NCI-H187 (cell line): ENCODE measurements at places on chromosomes 1 and 21.

DNA sequence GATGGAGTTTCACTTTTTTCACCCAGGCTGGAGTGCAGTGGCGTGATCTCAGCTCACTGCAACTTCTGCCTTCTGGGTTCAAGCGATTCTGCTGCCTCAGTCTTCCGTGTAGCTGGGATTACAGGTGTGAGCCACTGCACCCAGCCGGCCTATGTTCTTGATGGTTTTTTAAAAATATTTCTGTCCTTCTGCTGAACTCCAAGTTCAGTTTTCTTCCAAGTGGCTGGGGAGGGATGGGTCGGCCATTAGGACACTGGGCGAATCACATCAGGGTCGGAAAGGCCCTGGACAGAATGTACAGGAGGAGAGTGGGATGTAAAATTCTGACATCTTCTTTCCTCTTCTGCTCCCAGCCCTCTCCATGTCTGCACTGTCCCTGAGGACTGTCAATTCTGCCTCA lies 289.6 kb downstream of the PTPRU start:
- no peak for DNase-seq

GRCh38 chr1:80245813-80246212 lies 1239.3 kb upstream of the ADGRL4 start:
- no peak for DNase-seq

DNA sequence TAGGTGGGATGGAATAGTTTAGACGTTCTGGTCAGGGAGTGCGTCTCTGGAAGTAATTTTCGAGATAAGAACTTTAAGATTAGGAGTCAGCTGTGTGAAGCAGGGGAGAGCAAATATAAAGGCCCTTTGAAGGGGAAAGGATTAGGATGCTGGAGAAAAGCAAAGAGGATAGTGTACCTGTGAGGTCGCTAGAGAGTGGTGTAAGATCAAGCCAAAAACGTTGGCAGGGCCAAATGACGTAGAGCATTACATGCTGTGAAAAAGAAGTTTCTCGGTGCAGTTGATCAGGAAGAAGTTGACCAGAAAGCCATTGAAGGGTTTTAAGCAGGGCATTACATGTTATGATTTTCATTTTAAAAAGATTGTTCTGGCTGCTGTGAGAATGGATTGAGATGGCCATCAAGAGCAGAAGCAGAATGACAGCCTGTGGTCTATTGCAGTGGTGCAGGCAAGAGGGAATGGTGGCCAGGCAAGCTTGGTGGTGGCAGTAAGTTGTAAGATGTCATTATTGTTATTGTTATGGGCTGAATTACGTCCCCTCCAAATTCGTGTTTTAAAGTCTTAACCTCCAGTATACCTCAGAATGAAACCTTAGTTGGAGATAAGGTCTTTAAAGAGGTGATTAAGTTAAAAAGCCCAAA lies 113.6 kb upstream of the KIF26B start:
- DNase-seq, result no peak

GRCh38 chr1:24124980-24125379 lies 13.0 kb upstream of the MYOM3 start:
- DNase-seq, result no peak

- no peak for DNase-seq
Observed at GRCh38 chr1:234963180-234963903, 165.3 kb downstream of the TOMM20 start.

DNA sequence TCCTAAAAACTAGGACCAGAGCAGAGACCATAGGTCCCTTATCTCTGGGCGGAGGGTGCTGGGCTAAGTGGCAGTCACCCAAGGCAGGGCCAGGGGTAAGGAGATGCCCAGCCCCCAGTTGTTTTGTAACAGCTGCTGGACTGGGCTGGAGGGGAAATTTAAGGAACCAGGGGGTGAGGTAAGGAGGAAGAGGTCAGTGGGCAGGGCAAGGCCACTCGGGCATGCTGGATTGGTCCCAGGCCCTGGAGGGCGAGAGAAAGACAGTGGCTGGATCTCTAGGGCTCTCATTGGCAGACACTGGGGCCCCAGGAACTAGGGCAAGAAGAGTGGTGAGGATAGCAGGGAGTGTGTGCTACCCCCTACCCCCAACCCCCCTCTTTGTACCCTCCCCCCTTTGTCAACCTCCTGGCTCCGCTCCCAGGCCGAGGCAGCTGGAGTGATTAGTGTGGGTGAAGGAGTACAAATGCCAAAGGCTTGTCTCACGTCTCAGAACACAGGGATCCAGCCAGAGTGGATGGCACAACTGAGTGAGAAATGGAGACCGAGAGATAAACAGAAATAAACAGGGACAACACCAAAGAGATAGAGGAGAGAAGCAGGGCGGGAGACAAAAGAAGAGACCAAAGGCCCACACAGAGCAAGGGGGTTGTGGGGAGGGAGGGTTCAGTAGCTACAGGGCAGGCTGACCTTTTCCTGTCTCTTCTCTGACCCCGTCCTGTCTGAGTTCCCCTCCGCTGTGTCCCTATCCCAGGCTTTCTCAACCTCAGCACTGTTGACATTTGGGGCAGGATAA lies 20.5 kb upstream of the THRAP3 start:
- no peak for DNase-seq

- no peak for DNase-seq
Observed at GRCh38 chr1:46812996-46813857, 14.4 kb downstream of the CYP4B1 start.

GRCh38 chr1:46448109-46448911 lies 41.3 kb upstream of the DMBX1 start:
- DNase-seq, result no peak

- no peak for DNase-seq
Observed at GRCh38 chr1:212207118-212207517, 78.1 kb upstream of the PPP2R5A start.

DNA sequence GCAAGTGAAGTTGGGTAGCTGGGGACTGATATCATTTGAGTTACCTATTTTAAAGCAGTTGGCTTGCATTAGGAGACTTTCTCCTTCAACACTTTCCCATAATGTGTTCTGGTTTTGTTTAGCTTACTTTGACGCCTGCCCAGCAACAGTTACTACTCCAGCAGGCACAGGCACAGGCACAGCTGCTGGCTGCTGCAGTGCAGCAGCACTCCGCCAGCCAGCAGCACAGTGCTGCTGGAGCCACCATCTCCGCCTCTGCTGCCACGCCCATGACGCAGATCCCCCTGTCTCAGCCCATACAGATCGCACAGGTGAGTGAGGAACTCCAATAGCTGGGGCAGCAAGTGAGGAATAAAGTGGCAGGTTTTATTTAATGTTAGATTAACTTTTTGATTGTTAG lies 144.3 kb downstream of the CD247 start:
- no peak for DNase-seq

- DNase-seq, result no peak
Observed at GRCh38 chr1:227185291-227185690, 133.0 kb downstream of the CDC42BPA start.

DNA sequence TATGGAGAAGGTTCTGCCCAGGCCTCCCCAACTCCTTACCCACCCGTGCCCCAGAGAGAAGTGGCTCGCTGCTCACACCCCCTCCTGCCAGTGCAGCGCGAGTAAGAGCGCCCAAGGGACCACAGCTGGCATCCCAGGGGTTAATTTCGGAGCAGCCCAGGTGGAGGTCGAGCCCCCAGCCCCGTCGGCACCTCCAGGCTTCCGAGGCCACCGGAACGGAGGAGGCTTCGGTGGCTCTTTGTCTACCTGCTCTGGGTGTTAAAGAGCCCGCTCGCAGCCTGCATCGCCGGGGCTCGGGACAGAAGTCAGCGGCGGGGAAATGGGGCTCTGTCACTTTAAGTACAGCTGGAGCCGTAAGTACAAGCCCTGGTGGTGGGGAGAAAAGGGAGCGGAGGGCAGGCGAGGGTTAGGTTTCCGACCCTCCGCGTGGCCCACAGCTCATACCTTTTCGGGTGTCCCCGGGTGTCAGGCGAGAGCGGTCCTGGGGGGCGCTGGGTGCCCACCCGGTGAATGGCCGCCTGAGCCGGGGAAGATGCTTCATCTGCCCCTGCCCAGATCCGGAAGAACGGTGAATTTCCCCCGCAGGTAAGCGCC lies 89.4 kb upstream of the IPO9 start:
- DNase-seq, result no peak

DNA sequence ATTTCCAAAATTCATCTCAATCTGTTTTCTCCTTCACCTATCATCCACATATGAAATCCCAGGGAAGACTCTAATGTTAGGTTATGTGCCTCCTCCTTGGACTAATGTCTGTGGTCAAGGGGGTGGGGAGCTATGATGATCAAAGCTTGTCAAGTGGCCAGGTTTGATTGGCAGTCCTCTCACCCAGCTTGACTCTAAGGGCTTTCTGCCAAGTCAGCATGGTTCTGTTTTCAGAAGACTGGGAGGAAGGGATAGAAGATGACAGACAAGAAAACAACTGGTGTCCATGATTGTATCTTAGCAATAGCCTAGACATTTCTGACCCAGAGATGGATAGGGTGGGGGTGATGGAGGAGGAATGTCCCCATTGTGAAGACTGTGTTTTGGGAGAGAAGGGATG lies 9.1 kb upstream of the THEM5 start:
- DNase-seq, result no peak

- no peak for DNase-seq
Observed at GRCh38 chr1:28871631-28872401, 42.6 kb upstream of the EPB41 start.

GRCh38 chr1:73755649-73756048 lies 442.3 kb downstream of the LRRIQ3 start:
- DNase-seq, result peak; percentile 72

- DNase-seq, result no peak
Observed at GRCh38 chr1:159079525-159079924, 3.0 kb upstream of the AIM2 start.

- no peak for DNase-seq
Observed at GRCh38 chr1:10967090-10967489, 45.4 kb upstream of the TARDBP start.

- DNase-seq, result no peak
Observed at GRCh38 chr1:31714442-31715086, 10.7 kb upstream of the COL16A1 start.

DNA sequence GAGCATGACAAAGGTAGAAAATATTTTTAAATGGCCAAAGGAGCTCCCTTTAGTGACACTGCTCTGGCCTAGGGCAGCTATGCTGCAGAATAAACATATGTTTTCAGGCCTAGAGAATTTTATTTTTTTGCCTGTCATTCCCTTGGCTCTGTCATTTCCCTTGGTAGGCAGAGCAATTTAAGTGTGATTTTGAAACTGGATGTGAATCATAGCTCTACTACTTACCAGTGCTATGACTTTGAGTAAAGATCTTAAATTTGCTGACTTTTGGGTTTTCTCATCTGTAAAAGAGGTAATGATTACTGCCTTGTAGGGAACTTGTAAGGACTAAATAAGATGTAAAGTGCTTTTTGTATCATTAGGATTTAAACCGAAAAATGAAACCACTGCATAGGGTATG lies 189.0 kb upstream of the ZRANB2 start:
- no peak for DNase-seq

GRCh38 chr1:156533568-156534220 lies 33.1 kb upstream of the MEF2D start:
- no peak for DNase-seq

DNA sequence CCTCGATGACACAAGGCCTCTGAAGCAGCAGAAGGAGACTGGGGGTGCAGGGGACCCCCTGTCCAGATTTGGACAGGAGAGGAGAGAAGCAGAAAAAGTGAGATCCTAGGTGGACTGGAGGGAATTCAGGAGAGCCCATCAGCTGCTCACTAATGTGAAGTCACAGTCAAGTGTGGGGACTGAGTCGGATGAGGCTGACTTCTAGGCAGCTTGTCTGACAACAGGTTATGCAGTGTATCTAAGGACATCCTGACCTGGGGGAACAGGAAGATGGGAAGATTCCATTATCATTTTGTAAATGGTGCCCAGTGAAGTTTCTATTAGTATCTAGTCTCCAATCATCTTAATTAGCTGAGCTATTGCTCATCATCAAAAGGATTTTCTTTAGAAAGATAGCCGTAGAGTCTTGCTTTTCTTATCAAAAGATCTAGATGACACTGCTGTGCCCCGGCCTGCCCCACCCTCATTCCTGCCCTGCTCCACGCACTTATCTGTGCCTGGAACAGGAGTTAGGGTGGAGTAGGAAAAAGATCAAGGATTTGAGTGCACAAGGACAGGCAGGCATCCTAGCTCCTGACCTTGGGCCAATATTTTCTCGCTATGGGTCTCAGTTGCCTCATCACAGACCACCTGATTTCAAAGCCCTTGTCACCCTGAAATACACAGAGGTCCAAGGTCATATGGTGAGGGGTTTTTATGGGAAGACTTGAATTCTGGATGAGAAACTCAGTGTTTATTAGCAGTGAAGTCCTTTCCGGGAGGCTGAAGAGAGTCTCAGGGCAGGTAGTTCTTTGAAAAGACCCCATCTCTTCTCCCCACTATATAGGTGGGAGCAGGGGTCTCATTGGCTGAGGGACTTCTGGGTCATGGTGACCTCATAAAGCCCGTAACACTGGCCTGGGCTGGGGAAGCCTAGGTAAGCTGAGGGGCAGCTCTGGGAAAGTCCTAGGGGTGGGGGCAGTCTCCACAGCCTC lies at the start of gene MROH7:
Gene MROH7 (plus strand): TSS at position 924 of the 974 bp plus-strand sequence. CDS start 11,141 bp downstream, outside the sequence.
- DNase-seq, result no peak

GRCh38 chr1:152965853-152966252 lies 4.6 kb upstream of the SPRR4 start:
- DNase-seq, result no peak

DNA sequence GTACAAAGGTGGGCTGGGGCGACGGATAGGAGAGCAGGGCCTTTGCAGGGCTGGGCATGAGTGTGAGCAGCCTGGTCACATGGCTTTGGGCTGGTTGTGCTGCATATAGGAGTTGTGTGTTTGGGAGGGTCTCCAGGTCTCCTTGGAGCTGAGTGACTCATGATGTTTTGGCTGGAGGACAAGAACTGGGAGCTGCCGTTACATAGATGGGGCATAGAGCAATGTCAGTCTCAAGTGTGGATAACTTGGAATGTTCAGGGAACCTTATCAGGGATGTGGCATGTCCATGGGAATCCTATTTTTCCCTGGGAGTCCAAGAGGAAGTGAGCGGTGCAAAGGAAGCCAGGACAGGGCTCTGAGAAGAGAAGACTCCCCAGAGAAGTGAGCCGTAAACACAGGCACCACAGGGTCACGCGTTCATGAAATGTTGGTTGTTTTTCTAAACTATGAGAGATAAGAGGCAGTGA lies 136.4 kb upstream of the KCNE2 start:
- DNase-seq, result no peak
